ENCODE measurements at places on chromosomes 6 and 20.

- no peak for DNase-seq
Measured at GRCh38 chr6:69398311-69398710, 398.5 kb downstream of the LMBRD1 start.

GRCh38 chr6:79030023-79030422, 48.0 kb downstream of the PHIP start:
- no peak for DNase-seq

- DNase-seq, result no peak
Measured at GRCh38 chr20:14882157-14882556, 544.7 kb upstream of the FLRT3 start.

GRCh38 chr6:50924758-50925157, 106.1 kb downstream of the TFAP2B start:
- no peak for DNase-seq

- DNase-seq, result no peak
Measured at GRCh38 chr6:158475344-158476302, 84.3 kb upstream of the TMEM181 start.

GRCh38 chr20:462199-462991, at the start of gene TBC1D20:
TSS of gene TBC1D20 (minus strand) at chr20:462533. CDS start at chr20:462405, 128 bp downstream.
- peak; percentile 86 for DNase-seq

GRCh38 chr20:62588458-62589149, 53.7 kb upstream of the SLCO4A1 start:
- DNase-seq, result no peak

All from CD4-positive, alpha-beta T cell (primary cell).